ENCODE measurements at places on chromosomes 1 and 21.

GRCh38 chr1:218475275-218475674 is 130.1 kb downstream of the TGFB2 start:
- no peak for DNase-seq

GRCh38 chr1:41806472-41807155 is 112.1 kb downstream of the HIVEP3 start:
- DNase-seq: peak; percentile 48

GRCh38 chr1:160124705-160125478 is 9.3 kb downstream of the ATP1A2 start:
- DNase-seq: no peak

DNA sequence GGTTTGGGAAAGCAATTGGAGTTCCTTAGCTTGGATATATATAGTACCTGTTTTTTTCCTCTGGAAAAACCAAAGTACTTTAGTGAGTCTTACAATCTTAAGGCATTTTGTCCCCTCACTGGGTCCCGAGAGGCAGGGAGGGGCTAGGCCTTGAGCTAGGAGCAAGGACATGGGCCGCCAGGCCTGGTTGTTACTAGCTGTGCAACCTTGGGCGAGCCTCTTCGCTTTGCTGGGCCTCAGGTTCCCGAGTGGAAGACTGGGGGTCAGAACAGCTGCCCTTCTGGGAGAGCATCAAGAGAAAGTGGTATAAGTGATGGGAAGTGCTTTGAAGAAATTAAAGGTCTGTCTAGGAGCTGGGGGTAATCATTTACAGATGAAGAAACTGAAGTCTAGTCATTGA is 553.2 kb downstream of the KIF26B start:
- no peak for DNase-seq

GRCh38 chr1:92859400-92860039 is 27.7 kb downstream of the RPL5 start:
- no peak for DNase-seq

- no peak for DNase-seq
Measured at GRCh38 chr1:29630756-29631155, 394.4 kb downstream of the PTPRU start.

DNA sequence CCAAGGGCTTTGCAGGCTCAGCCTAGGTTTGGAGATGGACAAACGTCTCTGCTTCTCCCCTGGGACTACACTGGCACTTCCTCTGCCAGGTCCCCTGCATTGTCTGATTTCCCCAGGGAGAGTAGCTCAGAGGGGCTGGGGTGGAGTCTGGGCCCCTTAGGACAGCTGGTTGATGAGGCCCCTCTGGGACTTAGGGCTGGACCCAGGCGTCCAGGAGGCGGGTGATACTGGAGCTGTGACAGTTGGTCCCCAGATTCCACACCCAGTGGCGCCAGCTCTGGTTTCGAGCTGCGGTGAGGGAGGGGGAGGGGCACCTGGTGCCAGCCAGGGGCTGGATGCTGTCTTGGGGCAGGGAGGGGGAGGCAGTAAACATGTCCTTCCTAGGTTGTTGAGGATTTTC is 7.4 kb upstream of the MEX3A start:
- no peak for DNase-seq

DNA sequence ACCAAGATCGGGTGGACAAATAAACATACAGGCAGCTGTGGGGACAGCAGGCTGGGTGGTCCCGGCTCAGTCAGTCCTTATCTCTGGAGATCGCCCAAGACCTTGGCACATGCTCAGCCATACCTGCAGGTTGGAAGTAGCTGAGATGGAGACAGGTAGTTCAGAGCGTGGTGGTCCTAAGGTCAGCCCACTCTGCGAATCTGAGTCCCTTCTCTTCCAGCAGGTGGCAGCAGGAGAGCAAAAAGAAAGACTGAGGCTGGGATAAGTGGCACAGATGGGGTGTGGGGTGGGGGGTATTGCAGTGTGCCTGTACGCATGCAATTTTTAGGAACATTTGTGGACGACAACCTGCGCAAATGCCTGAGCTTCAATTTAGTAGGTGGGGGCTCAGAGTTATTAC is 104.9 kb downstream of the TENT5C start:
- no peak for DNase-seq

DNA sequence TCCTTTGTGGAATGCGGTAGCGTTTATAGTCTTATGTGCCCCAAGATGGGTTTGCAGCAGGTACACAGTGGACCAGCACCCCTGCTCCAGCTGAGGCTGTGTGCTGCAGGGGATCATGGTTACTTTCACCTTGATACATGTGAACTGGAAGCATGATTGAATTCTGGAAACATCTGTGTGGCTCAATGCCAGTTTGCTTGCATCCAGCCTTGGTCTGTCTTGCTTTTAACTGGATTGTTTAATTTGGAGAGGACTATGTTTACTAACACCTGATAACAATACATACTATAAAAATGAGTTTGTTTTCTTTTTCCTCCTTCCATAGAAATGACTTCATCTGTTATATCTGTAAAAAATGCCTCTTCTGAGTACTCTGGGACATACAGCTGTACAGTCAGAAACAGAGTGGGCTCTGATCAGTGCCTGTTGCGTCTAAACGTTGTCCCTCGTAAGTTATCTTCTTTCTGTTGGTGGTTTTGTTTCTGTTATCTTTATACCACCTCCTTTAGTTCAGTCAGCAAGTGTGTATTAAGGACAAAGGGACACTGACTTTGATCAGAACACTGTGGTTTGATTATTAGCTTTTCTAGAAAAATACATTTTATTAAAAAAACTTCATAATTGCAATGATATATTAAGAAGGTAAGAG is 47.7 kb downstream of the CXADR start:
- DNase-seq: no peak

- peak; percentile 24 for DNase-seq
Measured at GRCh38 chr1:168467452-168467851, 76.3 kb downstream of the XCL2 start.

- DNase-seq: no peak
Measured at GRCh38 chr1:205122489-205122882, 708 bp upstream of the RBBP5 start.

GRCh38 chr1:49728377-49728776 is 295.4 kb downstream of the AGBL4 start:
- DNase-seq: no peak

Measured in CD4-positive, alpha-beta T cell treated with Interleukin-6 at 100 ng/mL for 8 hours (primary cell).